ENCODE measurements at places on chromosomes 7 and 10. TPM values are rescaled to one million over a fixed set of nuclear protein-coding genes. Genes with fewer than 3 reads are reported as not detected.

DNA sequence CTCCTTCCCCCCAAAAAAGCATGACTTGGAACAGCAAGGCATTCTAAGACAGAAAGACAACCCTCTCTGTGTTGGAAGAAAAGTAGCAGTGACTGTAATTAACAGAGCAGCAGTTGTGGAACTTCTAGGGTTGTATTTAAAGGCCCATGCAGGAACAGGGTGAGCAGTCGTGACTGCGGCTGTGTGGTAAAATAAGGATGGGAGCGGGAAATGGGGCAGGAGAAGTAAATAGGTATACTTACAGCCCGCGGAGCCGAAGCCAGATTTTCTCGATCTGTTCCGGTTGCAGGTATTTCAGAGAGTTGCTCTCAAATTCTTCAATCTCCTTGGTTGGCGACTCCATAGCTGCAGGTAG is 179 bp downstream of the PDE1C start:
- DNase-seq, result no peak

- no peak for DNase-seq
These were observed 15.2 kb upstream of the DNAAF5 start for GRCh38 chr7:711093-711921.

PAPOLB gene
- 0.13 TPM for total RNA-seq

C10orf95 gene
- total RNA-seq, result not detected

PAPSS2 gene
- 41.2 TPM for total RNA-seq
